NCI-H345 (cell line): ENCODE measurements at places on chromosomes 3 and 15.
A peak's percentile ranks its signal among the peaks of the same experiment; 100 is the strongest.

- DNase-seq, result peak; percentile 70
These were observed 19.0 kb upstream of the TRAK1 start for GRCh38 chr3:42071904-42072812.

GRCh38 chr15:25792128-25792527 is 71.0 kb downstream of the ATP10A start:
- DNase-seq, result no peak

- DNase-seq, result no peak
These were observed 5.2 kb downstream of the WNT5A start for GRCh38 chr3:55481744-55482495.

DNA sequence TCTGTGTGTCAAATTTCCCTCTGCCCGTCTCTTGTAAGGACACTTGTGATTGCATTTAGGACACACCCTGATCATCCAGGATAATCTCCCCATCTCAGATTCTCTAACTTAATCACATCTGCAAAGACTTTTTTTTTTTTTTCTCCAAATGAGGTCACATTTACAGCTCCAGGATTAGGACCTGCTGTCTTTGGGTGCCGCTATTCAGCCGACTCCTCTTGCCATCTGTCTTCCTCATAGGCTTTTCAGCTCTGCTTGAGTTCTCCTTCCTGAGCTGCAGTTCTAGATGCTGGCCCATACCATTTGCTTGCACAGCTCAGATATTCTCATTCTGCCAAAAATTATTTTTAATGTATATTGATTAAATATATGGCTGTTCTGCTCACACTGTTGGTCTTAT is 94.3 kb upstream of the TLE3 start:
- no peak for DNase-seq

- DNase-seq, result peak; percentile 6
These were observed 171.8 kb downstream of the FEZF2 start for GRCh38 chr3:62201438-62202035.

DNA sequence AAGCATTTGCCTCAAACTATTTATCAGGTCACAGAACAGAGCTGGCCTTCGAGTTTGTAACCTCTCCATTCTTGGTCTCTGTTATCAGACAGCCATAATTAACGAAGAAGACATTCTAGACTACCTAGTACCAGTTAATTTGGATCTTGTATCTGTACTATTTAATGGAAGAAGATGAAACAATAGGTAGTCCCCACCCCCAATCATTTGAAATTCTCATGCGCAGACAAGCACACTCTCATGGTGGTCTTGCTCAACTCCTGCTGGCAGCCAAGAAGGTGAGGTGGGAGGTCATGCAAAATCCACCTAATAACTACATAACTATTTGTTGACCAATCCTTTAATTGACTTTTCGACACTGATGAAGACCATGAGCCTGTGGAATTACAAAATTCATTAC is 2.8 kb upstream of the SKIL start:
- no peak for DNase-seq

DNA sequence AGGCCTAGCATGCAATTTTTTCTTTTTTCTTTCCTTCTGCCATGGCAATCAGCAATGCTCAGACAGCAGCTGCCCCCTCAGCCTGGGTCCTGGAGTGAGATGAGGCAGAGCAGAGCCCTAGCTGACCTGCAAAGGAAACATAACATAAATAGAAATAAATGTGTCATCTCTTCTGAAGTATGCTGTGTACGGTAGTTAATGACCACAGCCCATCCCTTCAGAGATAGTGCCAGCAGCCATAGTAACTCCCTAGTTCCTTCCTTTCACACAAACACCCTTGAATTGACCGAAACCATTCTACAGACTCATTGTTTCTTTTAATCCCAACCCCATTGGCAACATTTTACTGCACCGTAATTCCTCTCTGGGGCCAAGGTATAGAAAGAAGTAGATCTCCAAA is 8.4 kb upstream of the CD47 start:
- DNase-seq, result no peak

DNA sequence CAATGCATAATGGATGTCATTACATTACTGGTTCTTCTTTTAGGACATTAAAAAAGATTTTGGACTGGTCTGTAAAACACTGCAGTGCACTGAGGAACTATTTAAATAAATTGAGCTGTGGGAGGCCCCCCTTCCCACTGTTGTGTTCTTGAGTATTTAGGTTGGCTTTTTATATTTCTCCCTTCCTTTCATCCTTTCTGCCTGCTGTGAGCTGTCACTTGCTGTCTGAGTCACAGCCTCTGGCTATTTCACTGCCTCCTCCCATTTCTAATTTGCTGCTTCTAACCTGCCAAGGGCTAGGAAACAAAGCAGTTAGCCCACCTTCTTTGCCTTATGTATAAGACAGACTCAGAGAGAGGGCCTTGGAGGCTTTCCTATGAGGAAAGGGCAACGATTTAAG is 89.0 kb upstream of the FNDC3B start:
- no peak for DNase-seq

DNA sequence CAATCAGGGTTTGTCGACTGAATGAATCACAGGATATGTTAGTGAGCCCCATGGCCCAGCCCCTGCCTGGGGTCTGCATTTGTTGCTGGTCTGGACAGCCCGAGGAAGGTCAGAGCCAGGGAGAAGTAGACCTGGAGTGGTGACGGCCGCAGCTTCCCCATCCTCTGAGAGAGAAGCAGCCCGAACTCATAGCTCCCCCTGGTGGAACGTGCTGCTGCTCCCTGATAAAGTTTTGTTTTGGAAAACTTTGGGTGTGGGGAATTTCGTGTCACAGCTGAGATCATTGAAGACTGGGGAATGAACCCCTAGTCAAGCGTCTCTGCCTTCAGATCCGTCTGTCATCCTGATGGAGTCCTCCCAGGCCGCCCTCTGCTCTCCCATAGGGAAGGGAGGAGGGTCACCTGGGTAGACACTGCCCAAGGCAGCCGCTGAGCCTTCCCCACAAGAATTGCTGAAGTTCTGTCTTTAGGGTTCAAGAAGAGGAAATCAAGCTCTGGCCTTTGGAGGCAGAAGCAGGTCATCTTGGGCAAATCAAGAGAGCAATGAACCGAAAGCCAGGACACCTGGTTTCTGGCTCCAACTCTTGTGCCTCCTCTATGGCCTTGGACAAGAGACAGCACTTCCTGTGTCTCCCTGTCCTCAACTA is 60.5 kb downstream of the GLDN start:
- no peak for DNase-seq

DNA sequence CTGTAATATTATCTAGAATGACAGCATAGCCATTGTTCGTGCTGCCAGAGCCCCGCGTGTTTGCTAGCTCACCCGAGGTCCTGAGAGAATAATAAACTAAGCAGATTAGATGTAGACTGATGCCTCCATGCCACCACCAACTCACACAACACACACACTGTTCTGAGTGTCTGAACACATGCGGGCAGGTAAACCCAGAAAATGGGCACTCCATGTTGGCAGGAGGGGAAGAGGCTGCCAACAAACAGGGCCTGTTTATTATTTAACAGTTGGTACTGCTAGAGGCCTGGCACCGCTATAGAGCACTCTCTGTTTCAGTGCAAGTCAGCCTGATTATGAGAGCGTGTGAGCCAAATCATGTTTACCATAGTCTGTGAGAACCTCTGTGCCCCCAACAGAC is 299.0 kb downstream of the ZBTB20 start:
- DNase-seq, result no peak

DNA sequence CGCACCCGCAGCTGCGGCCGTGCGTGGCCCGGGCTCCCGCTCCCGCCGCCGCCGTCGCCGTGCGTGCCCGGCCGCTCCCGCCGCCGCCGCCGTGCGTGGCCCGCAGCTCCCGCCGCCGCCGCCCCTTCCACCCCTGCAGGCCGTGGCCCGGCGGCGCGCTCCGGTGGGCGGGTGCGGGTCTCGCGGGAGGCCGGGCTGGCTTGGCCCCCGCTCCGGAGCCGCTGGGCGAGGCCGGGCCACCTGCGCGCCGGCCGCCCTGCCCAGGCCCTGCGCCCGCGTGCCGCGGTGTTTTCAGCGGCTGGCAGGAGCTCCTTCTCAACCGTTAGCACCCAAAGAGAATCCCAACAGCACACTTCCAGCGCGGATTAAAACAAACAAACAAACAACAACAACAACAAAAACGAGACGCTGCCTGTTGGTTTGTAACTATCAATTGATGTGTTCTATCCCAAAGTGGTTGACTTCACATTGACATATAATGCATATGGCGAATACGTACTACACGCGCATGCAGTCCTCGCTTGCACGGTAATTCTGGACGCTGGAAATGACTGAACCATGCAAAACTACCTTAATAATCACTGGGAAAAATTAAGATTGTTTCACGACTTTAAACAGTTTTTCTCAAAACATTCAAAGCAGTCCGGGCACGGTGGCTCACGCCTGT is 113.7 kb upstream of the GOLGA8J start:
- DNase-seq, result peak; percentile 32

DNA sequence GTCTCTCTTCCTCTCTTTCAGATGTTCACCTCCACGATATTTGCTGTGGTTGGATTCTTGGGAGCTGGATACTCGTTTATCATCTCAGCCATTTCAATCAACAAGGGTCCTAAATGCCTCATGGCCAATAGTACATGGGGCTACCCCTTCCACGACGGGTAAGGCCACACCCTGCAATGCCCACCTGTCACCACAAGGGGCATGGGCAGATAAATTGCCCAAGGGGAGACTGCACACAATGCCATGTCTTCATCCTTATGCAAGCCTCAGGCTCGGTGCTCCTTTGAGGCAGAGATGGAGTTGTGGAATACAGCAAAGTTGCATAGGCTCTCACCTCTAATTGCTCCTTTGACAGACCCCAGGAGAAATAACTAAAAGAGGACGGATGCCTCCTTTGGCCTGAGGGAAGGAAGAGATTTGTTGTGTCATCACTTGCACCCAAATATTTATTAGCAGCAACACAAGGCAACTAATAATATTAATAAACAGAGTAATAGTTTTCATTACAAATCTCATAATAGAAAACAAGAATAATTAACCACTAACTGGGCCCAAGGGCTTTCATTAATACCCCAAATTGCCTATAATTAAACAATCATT is 13.2 kb downstream of the TM4SF4 start:
- DNase-seq, result no peak

DNA sequence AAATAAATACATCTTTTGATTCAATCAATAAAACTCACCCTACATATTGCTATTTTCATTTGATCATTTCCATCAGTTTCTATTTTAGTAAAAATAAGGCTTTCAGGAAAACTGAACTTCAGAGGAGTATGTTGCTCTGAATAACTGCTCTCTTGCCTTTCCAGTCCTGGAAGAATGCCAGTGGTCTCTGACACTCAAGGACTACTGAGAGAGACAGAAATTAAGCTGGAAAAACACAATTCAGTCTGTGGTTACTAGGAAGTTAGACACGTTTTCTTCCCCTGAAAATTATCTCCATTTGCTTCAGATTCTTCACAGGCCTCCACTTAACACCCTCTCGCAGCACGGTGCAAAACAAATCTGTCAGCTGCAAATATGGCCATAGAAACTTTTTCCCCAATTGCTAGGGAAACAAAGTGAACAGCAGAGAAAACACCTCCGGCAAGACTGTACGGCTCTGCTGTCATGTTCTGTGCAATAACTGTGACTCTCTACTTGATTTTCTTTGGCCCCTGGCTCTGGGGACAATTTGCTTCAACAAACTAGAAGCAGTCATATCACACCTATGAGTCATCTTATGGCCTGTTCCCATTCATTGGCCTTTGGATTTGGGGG is 353.0 kb downstream of the MAGI1 start:
- no peak for DNase-seq

DNA sequence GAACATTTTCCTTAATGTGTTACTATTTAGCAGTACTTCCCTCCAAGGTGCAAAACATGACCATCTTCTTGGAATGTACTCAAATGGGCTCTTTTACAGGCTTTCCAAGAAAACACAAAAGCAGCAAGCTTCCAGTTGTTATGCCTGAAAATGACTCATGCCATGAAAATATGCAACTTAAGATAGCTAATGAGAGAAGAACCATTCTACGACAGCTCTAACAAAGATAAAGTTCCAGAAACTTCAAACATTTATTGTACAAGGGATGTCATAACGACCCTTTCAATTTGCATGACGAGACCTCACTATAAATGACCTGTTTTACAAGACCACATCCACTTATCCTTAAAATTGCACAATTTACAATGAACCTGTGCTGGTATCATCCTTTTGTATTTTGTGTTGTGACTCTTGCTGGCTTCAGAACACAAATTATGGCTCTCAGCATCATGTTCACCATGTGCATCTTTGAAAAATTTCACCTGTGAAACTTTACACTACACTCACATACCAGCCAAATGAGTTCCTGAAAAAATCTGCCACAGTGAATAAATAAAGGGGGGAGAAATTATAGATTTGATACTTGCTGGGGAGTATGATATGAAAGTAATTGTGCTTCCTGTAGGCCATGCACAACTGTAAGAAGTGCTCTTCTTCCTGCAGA is 433.7 kb downstream of the MAGI1 start:
- DNase-seq, result no peak

- DNase-seq, result no peak
These were observed 22.1 kb downstream of the GOLGA6A start for GRCh38 chr15:74060251-74060650.

DNA sequence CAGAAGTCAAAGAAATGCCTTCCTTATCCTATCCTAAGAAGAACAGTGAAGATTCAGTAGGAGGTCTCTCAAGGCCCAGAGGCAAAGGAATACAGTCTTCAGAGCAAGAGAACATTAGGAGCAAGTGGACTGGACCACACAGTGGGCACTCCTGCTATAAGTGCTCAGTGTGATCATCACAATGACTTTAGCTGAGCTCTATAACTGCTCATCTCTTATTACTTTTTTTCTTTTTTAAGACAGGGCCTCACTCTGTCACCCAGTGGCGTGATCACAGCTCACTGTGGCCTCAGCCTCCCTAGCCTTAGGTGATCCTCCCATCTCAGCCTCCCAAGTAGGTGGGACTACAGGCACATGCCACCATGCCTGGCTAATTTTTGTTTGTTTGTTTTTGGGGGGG is 48.1 kb downstream of the COL8A1 start:
- no peak for DNase-seq

DNA sequence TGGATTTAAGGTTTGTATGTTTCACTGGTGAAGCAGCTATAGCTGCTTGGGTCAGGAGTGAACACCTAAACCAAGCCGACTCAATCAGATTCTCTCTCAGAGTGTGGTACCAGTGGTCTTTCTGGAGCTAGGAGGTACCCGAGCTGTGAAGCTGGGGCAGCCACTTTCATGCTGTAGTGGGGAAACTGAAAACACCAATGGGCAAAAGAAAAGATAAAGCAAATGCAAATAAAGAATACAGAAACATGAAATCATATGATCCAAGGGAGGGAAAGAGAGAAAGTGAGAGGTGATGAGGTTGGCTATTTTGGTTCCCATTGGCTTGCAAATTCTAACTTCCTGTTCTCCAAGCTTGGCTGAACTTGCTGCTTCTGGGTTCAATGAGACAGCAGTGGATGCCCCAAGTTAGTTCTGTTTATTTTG is 212.3 kb upstream of the CFAP20DC start:
- DNase-seq, result no peak

DNA sequence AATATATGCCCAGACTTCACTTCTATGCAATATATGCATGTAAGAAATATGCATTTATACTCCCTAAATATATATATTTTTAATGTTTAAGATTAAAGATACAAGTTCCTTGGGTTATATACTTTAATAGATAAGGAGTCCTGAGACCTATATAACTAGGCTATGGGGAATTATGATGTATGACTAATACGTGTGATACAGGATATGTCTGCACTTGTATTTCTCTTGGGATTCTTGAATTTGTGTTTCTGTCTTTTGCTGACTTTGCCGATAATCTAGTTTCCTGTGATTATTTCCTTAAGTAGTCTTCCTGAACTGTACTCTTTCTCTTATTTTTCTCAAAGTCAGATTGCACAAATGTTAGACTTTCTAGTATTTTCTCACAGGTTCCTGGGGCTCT is 109.6 kb downstream of the PIK3CB start:
- DNase-seq, result no peak

- DNase-seq, result no peak
These were observed 353 bp downstream of the ATG3 start for GRCh38 chr3:112561484-112561733.
